HS-27A (cell line): ENCODE measurements at places on chromosomes 12 and 14.
A peak's percentile ranks its signal among the peaks of the same experiment; 100 is the strongest.

GRCh38 chr12:27806259-27806658, 26.2 kb upstream of the MANSC4 start:
- no peak for DNase-seq

GRCh38 chr14:67480011-67480410, 8.5 kb downstream of the TMEM229B start:
- DNase-seq = no peak

GRCh38 chr14:43031598-43031997, 1424.9 kb downstream of the LRFN5 start:
- DNase-seq = no peak

DNA sequence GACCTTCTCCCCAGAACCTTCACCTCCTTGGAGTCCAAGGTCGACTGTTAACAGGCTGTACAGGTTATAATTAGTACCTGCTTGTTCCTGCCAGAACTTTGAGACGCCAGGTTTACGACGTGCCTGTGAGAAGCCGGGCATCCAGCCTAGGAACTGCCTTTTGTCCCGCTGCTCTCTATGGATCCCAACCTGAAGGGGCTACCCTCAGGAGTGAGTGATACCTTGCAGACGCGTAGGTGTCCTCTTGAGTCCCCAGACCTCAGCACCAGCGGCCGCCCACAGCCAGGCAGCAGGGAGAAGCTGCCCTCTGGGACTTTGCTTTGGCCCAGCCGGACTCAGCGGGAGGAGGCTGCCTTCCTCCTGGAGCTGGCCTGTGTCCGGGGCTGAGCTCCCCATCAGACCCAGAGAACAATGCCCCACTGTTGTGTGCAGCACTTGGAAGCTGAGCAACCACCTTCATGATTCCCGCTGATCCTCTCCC, 16.2 kb downstream of the SYNE3 start:
- DNase-seq = no peak

DNA sequence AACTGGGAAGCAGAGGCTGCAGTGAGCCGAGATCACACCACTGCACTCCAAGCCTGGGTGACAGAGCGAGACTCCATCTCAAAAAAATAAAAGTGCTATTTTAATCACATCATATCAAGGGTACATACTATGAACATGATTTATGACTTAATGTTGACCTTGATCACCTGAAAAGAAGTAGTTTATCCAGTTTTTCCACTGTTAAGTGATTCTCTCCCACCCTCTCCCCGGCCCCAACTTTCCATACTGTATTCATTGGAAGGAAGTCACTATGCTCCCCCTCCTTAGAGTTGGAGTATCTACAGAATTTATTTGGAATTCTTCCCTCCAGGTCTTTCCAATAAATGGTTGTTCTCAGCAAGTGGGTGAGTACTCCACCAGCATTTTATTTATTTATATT, 3.0 kb upstream of the PRMT5 start:
- no peak for DNase-seq

GRCh38 chr12:54032627-54033100, at the start of gene HOXC5:
Gene HOXC5 (plus strand): TSS chr12:54033050. CDS start chr12:54033123, 73 bp downstream.
- DNase-seq = peak; percentile 64

DNA sequence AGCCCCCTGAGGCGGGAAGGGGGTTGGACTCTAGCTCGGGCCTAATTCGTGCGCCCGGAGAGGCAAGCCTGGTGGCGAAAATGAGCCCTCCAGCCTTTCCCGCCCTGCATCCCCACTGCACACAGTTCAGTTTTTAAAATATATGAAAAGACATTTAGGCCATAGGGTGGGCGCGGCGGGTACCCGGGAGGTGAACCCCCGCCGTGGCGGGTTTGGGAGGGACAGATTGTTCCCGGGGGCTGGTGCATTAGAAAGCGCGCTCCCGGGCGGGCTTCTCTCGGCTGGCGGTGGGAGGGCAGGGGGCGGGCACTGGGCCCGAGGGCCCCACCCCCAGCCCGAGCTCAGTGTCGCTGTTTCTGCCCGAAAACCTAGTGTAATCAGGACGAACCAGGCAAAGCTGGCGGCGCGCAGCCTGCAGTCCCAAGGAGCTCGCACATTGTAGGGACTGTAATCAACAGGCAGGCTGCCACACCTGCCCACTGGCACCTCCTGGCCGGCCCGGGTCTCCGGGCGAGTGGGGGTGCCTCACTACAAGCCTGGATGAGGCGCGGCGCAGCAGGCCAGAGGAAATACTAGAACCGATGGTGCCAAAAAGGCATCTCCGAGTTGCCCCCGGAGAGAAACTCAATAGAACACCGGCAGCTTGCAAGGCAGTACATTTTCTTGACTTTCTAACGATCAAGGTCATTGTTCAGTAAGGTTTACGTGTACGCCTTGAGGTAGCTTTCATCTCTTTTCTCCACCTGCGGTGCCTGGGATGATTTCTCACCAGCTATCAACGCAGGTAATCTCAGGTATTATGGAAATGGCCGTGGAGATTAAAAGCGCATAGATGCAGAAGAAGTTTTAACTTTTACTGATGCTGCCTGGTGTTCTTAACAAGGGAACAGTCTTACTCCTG, 764 bp upstream of the SPTB start:
- no peak for DNase-seq

- DNase-seq = no peak
These were observed 270.1 kb downstream of the ADGRD1 start for GRCh38 chr12:131223791-131224225.

DNA sequence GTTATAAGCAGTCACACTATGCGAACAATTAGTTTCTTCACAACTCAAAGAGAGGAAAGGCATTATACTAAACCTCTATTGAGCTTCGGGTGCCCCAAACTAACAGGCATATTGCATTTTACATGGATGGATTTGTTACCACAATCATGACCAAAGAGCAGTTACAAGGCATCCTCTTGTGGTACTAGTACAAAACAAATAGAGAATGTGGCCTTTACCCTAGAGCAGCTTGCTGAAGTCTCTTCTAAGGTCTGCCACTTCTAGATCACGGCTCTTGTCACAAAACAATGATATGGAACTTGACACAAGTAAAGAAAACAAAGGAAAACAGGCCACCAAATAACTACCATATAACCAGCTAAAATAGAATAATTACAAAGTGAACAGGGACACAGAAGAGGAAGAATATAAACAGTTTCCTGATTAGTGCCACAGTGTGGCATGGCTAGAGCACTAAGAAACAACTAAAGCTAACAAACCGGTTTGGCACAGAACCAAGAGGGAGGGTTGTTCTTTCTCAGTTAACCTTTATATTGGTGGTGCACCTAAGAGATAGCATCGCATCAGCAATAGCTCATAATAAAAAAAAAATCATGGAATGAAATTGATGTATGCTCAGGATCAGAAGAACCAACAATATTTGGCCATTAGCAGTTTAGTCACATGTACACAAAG, 209.7 kb upstream of the ATP2B1 start:
- DNase-seq = no peak

GRCh38 chr12:77062846-77063461, 2.4 kb downstream of the E2F7 start:
- DNase-seq = no peak

GRCh38 chr12:95522692-95523091, 28.6 kb downstream of the USP44 start:
- no peak for DNase-seq

- DNase-seq = no peak
These were observed 437.8 kb downstream of the NPAS3 start for GRCh38 chr14:33376510-33376909.

- DNase-seq = no peak
These were observed 241.1 kb upstream of the DCN start for GRCh38 chr12:91423693-91424050.

DNA sequence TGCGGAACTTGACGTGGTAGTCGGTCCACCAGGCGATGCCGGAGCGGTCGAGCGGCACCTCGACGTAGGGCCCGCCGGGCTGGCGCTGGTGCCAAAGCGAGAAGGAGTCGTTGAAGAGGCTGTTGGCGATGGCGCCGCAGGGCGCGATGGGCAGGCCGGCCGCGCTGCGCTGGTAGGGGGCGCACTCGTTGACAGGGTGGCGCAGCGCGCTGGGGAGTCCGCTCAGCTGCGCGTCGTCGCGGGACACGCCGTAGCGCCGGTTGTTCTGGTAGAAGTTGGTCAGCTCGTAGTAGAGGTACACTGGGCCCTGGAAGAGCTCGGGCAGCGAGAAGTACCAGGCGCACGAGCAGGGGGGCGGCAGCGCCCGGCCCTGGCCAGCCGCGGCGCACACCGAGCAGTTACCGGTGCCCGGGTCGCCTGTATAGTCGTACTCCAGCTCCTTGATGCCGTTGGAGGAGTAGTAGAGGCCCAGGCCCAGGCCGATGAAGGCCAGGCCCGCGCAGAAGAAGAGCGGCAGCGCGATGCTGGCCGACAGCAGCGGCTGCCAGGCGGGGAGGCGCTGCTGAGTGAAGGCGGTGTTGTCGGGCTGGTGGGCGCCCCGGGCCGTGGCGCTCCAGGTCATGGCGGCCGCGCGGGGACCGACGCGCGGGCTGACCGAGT, 482 bp downstream of the TMEM30B start:
- DNase-seq = no peak

DNA sequence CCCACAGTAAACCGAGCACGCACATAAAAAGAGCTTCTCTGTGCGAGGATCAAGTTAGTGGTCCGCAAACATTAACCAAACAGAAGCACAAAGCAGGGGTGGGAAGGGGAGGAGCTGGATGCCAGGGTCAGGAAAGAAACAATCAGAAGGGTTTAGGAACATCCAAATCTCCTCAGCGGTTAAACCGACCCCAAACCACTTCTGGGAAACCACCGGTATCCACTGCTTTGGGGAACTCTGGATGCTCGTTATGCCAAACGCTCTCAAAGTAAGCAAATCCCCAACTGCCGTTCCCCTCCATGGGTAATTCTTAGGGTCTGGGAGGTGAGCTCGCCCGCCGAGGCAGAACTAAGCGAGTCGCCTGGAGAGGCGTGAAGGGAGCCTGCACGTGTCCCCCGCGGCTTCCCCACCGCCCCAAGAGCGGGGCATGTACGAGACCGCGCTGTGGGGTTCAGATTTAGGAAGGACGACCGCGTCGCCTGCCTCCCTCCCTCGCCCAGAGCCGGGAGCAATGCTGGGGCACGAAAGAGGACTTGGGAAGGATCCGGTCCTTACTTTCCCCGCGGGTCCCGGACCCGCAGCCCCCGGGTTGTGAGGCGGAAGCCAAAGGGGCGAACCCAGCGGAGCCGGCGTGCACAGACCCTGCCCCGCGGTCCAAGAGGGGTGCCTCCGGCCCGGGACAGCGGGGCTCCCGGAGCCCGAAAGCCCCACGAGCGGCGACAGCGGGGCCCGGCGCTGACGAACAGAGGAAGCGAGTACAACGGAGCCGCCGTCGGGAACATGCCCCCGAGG, 711 bp downstream of the SBNO1 start:
- no peak for DNase-seq

- no peak for DNase-seq
These were observed 335.6 kb downstream of the SNAPC1 start for GRCh38 chr14:62097824-62098223.

- no peak for DNase-seq
These were observed 620.1 kb downstream of the NRXN3 start for GRCh38 chr14:78790271-78790670.

DNA sequence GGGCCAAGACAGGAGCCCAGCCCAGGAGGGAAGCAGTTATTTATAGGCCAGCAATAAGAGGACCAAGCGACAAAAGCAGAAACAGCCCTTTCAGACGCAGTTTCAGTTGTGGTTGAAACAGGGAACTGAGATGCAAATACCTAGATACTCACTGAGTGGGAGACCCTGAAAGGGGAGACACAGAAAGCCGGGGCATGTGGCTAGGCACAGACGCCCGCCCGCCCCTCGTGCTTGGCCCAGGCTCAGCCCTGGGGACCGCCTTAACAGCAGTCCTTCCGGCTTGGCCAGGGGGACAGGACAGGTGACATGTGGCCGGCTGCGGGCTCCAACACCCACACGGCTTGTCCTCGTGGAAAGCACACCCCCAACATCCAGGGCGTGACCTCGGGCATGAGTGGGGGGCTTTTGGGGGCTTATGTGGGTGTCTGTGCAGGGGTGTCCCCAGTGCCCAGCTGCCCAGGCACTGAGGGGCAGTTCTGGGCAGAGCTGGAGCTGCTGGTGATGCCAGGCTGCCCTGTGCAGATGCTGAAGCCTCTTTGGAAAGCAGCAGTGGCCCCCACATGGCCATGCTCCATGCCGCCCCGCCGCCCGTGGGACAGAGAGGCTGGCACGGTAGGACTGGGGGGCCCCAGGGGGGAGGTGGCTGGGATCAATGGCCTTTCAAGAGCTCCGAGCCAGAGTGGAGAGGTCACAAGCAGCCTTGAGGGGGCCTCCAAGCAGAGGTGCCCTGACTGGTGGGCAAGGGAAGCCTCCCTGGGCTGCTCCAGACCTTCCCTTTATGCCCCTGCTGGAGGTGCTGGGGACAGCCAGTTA, 2.1 kb downstream of the PLD4 start:
- DNase-seq = no peak

DNA sequence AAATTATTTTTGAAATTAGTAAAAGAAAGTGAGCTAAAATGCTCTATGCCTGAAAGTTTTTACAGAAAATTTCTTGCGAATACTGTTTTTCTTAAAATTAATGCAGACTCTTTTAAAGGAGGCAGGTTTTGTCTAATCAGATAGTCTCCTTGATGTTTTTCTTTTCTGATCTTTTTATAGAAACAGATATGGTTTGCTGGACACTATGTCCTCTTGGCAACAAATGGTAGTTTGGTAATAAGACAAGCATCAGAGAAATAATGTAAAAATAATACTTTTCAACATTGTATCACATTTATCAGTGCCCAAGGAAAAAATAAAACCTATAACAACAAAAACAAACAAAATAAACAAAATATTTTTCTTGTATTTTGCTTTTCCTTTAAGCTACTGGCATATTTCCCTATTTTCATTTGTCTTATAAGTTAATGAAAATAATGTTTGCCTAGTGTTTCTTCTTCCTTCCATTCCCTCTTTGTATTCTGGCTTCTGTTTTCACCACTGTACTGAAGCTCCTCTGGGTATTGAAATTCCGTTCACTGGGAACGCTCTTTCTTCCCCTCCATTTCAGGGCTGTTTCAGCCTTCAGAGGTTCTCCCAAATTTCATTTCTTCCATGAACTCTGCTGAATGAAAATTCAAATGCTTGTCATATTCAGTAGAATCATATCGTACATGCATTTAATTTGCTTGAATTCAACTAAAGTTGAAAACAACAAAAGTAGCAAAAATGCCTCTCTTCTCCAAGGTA, 115.3 kb downstream of the TRMT5 start:
- DNase-seq = no peak

DNA sequence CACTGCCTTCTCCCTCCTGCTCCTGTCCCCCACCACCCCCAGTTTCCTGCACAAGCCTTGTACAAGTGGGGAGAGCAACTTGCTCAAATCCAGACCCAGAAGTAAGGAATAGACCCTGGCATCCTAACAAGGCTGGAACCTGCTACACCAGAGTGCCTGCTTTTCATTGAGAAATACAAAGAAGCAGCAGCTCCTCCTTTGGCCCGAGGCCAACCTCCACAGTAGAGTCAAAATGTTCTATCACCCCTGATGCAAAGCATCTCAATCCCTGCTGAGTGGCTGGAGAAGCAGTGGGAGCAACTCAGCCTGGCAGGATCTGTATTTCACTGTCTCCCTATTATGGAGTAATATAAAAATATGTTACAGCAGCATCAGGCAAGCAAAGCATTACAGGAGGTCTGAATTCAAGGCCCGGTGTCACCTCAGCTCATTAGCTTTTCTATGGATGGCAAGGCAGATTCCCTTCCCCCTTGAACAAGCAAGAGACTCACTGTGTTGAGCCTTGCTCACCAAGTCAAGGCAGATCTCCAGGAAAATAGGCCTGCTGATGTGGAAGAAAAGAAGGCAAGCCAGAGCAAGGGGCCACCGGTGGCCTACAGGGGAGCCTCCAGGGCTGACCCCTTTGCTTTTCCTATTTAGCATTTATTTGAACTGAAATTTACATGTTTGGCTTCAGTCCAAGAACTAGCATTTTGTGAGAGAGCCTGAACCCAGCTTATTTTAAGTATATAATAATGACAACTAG, 186.3 kb upstream of the EGLN3 start:
- no peak for DNase-seq
